ENCODE measurements at places on chromosomes 2 and 18.
A peak's percentile ranks its signal among the peaks of the same experiment; 100 is the strongest.

- no peak for DNase-seq
Observed at GRCh38 chr2:153059338-153060052, 341.1 kb downstream of the ARL6IP6 start.

- no peak for DNase-seq
Observed at GRCh38 chr2:148730085-148730484, 85.5 kb downstream of the EPC2 start.

- no peak for DNase-seq
Observed at GRCh38 chr2:216653931-216654365, 20.7 kb downstream of the IGFBP2 start.

GRCh38 chr2:20997953-20998722 is 45.7 kb downstream of the APOB start:
- DNase-seq = no peak

DNA sequence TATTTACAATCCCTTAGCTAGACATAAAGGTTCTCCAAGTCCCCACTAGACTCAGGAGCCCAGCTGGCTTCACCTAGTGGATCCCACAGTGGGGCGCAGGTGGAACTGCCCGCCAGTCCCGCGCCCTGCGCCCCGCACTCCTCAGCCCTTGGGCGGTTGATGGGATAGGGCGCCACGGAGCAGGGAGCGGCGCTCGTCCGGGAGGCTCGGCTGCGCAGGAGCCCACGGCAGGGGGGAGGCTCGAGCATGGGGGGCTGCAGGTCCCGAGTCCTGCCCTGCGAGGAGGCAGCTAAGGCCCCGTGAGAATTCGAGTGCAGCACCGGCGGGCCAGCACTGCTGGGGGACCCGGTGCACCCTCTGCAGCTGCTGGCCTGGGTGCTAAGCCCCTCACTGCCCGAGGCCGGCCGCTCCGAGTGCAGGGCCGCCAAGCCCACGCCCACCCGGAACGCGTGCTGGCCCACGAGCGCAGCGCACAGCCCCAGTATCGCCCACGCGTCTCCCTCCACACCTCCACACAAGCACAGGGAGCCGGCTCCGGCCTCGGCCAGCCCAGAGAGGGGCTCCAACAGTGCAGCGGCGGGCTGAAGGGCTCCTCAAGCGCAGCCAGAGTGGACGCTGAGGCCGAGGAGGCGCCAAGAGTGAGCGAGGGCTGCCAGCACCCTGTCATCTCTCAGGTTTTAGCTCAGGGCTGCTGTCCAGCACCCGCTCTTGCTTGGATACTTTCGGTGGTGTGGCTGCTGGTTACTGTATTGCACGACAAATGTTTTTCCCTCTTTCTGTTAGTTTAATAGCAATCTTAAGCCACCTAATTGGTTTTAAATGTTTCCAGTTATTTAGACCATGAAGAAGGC is 83.8 kb upstream of the LDLRAD4 start:
- no peak for DNase-seq

DNA sequence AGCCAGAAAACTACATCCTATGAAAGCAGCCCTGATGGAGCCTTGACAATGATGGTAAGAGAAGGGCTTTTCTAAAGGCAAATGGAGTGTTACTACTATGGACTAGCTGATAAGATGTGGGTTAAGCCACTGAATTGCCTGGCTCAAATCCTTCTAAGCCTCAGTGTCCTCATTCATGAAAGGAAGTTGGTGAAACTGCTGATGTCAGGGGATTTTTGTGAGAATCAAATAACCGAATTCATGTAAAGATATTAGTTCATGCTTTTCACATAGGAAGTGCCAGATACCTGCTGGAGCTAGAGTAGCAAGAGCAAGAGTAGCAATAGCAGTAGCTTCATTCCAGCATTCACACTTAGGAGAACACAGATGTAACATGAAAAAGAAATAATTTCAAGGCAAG is 417.0 kb downstream of the METTL4 start:
- DNase-seq = no peak

- DNase-seq = no peak
Observed at GRCh38 chr2:198129609-198130008, 325.2 kb downstream of the PLCL1 start.

DNA sequence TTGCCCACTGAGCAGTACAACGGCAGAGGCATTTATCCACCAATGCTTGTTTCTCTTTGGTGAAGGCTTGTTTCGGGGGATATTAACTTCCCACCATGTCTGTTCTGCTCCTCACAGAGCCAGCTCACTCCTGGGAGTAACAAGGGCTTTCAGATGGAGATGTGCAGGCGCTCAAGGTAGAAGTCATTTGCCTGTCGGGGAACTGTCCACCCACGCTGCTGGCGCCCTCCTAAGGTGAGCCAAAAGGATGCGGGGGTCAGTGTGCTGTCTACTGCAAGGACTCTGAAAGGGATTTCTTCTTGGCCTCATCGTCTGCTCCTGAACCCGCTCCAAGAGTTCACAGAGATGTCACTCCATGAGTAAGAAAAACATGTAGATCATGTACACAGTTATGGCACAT is 57.0 kb upstream of the CYRIA start:
- no peak for DNase-seq

DNA sequence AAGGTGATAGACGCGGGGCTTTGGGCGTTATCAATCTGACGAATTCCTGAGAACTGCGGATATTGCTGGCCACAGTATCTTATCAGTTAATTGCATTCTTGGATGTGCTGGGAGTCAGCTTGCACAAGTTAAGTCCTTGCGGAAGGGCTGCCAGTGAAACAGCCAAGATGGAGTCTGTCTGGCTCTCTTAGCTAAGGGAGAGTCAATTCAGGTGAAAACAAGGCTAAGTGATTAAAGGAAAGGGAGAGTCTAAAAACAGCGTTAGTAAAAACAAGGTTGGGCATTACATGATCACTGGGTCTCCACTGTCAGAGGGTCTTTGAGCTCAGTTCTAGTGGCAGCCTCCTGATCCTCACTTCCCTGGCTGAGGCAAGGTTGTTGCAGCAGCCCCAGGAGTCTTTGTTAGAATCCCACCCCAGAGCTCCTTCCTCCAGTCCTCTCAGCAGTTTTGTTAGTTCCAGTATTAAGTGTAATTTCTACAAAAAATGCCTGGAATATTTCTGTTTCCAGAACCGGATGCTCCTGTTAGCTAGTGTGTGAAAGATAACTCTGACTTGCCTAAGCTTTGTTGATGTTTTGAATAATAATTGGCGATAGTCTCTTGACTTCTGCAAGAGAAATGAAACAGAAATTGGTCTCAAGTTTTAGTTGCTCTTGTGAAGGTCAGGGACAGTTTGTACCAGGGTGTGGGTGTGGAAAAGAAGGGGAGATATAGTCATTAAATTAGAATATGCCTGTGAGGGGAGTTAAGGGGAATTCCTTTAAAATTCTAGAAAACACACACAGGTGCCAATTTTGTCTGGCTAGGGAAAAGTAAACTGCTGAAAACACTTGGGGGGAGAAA is 10.6 kb downstream of the CFLAR start:
- DNase-seq = no peak

DNA sequence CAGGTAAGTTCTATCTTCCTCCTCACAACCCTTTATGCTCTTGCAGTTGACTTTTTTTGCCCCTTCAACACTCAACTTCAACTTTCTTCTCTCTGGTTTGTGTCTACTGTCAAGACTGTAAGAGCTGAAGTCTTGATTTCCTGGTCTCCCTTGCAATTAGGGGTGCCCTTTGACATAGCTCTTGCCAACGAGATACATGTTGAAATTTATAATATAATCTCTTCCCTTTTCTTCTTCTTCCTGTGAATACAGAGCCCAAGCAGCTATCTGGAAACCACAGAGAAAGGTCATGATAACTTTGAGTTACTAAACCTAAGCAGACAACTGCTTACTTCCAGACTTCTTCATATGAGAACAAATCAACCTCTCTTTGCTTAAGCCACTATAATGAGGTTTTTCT is 163.5 kb downstream of the MC4R start:
- no peak for DNase-seq

DNA sequence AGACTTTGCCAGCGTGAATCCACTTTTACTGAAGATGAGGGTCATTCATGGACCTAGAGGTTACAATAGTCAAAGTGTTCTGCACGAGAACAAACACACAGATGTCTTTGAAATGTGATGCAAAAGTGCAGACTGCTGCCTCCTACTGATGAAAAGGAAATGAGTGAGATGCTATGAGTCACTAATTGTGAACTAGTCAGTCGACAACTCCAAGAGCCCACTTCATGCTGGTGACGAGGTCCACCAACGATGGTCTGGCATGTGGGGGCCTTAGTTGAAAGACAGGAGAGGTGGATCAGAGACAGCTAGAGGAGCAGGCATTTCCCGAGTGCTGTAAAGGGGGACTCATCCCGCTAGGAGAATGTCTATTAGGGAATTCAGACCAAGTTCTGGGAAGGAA is 17.1 kb upstream of the ZNF236 start:
- no peak for DNase-seq

- DNase-seq = peak; percentile 22
Observed at GRCh38 chr2:207073801-207074678, 91.7 kb downstream of the KLF7 start.

DNA sequence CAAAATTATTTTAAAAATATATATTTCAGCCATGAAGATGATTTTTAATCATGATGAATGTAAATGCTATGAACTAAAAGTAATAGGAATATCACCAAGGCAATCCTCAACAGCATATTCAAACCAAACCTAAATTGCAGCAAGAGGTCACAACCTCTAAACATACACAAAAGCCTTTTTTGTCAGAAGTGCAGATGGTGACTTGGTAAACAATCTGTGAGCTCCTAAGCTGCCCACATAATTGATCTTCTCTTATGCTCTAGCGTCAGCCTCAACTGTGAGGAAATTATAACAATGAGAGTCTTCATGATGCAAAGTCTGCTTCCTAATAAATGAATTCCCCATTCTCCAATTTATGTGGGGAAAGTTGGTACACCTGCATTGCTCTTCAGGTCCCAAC is 113.2 kb downstream of the TSN start:
- no peak for DNase-seq

DNA sequence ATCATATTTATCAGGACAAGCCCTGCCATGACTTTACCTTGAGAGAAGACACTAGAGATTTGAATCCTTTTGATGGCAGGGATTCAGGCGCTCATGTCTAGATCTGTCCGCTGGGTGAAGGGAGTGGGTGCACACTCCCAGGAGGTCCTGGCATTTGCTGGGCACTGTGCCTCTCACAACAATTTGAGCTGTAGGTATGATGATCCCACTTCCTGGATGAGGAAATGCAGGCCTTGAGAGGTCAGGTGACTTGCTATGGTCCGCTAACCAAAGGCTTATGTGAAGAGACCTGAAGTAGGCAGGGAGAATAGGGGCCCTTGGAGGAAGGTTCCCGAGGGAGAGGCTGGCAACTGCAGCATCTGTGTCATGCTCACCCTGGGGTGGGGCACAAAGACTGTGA is 206.1 kb downstream of the HAUS1 start:
- DNase-seq = no peak

GRCh38 chr18:42882122-42882521 is 233.4 kb downstream of the RIT2 start:
- no peak for DNase-seq

- no peak for DNase-seq
Observed at GRCh38 chr2:112817082-112817689, 19.4 kb downstream of the IL1B start.

GRCh38 chr2:141455877-141456276 is 674.9 kb downstream of the LRP1B start:
- no peak for DNase-seq

- DNase-seq = no peak
Observed at GRCh38 chr2:10498525-10499274, 50.6 kb upstream of the ODC1 start.

DNA sequence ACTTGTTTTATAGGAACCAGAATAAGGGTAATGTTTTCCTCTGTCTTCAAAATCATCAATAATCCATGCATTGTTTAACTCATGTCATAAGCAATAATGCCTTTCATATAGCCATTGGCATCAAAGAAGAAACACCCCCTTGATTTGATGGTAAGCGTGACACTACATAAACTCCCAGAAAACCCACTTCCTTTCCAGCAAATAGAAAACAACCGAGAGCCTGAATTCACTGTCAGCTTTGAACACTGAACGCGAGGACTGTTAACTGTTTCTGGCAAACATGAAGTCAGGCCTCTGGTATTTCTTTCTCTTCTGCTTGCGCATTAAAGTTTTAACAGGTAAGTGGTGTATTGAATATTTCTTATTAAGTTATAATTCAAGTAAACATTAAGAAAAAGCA is at the start of gene ICOS:
ICOS (plus strand) TSS at position 229 of the 400 bp plus-strand sequence; CDS start at position 281, 52 bp downstream.
- no peak for DNase-seq

- no peak for DNase-seq
Observed at GRCh38 chr18:62183578-62184195, 3.2 kb downstream of the PIGN start.

- DNase-seq = no peak
Observed at GRCh38 chr2:130287656-130288026, 55.1 kb upstream of the IMP4 start.

GRCh38 chr2:63058921-63059792 is 8.5 kb downstream of the OTX1 start:
- no peak for DNase-seq

DNA sequence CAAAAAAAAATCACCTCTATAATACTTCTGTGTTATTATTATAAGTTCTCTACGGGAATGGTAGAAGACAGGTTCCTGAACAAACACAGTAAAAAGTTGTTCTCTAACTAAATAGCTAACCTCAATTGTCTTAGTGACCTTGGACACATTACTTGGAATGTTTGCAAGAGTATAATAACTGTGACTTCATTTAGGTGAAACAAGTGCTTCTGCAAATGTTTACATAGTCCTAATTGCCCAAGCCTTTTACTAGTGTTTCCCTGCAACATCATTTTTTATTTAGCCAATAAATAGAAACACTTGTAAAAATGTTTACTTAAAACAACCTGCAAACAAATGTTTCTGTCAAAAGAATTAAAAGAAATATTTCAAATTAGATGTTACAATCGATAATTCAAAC is 9.9 kb downstream of the PLEKHM3 start:
- no peak for DNase-seq

DNA sequence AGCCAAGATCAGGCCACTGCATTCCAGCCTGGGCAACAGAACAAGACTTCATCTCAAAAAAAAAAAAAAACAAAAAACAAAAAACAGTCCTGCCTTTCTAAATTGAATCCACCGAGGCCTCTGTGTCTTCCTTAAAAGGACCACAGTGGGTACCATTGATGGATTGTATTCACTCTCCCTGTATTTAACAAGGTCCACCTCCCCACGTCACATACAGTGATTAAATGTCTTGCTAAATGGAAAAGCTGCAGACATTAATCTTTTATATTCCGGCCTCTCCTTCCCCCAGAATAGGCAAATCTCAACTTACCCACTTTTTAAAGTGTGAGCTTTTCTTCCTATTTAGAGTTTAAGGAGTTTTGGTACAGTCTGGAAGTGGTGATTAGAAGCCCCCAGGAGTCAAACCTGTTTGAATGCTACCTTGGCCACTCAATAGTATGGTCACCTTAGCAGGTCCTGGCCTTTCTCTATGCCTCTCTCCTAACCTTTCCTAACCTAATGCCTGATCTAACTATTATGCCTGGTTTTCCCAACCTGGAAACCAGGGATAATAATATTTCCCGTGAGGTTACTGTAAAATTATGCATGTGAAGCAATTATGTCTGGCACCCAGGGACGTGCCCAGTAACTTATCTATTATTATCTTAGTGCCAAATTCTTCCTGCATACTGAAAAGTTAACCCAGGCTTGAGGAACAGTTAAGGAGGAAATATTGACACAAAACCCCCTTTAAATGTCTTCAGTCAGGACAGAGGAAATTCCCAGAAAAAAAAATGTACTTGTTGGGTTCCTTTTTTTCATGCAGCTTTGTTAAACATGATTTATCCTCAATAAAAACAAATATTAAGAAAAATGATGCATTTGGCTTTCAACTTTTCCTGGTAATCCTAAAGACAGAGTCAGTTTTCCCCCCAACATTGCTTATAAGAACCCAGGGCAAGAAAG is 3.1 kb downstream of the NFE2L2 start:
- DNase-seq = no peak
